ENCODE measurements at places on chromosomes 3 and 15. TPM values are rescaled to one million over a fixed set of nuclear protein-coding genes. Genes with fewer than 3 reads are reported as not detected.

Gene COL6A5
- not detected for total RNA-seq

Gene ARRDC4
- total RNA-seq = 0.52 TPM

Gene PP2D1
- not detected for total RNA-seq

Gene ITPKA
- 0.35 TPM for total RNA-seq

Gene LRRC49
- total RNA-seq = not detected

Gene MYZAP
- total RNA-seq = not detected

Gene SLC35G2
- total RNA-seq = 0.12 TPM

Gene PYGO1
- 0.06 TPM for total RNA-seq

Gene DPH3
- total RNA-seq = 14.4 TPM

Gene PLA2G4B
- total RNA-seq = 17.0 TPM

Gene FEZF2
- total RNA-seq = not detected

Gene HIGD2B
- total RNA-seq = not detected

Gene IQCF5
- total RNA-seq = not detected

GRCh38 chr3:107976202-107976800, 114.5 kb downstream of the CD47 start:
- no peak for DNase-seq

GRCh38 chr15:71008250-71008870, 106.9 kb upstream of the THSD4 start:
- DNase-seq = no peak

DNA sequence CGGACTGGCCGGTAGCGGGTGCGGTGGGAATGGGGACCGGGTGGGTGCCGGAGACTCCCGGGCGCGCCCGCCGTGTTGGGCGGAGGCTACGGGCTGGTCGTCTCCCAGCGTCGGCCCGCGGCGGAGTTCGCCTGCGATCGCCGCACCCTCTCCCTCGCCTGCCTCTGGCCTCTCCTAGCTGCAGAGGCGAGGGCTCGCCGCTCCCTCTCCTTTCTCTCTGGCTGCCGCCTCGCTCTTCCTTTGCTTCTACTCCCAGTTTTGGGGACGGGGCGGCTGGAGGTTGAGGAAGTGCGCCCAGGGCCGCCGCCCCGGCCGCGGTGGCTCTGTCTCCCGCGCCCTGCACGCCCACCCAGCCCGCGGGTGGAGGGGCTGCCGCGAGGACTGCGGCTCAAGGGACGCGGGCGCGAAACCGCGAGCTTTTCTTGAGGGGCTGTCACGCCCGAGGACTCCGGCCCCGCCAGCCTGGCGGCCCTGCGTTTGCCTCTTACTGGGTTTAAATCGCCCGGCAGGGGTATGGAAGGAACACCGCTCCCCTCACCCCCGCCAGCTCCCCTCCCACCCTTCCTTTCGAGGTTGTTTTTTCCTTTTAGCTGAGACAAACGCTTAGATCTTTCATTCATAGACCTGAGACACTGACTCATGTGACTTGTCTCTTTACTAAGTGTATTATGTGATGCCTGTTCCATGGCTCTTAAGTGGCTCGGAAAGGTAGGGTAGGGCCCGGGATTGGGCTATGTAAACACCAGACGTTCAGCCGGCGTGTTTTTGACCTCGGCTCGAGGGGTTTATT, 654 bp downstream of the PIK3CA start:
- DNase-seq = peak; percentile 70

- no peak for DNase-seq
Observed at GRCh38 chr3:108322352-108322751, 26.0 kb downstream of the HHLA2 start.

DNA sequence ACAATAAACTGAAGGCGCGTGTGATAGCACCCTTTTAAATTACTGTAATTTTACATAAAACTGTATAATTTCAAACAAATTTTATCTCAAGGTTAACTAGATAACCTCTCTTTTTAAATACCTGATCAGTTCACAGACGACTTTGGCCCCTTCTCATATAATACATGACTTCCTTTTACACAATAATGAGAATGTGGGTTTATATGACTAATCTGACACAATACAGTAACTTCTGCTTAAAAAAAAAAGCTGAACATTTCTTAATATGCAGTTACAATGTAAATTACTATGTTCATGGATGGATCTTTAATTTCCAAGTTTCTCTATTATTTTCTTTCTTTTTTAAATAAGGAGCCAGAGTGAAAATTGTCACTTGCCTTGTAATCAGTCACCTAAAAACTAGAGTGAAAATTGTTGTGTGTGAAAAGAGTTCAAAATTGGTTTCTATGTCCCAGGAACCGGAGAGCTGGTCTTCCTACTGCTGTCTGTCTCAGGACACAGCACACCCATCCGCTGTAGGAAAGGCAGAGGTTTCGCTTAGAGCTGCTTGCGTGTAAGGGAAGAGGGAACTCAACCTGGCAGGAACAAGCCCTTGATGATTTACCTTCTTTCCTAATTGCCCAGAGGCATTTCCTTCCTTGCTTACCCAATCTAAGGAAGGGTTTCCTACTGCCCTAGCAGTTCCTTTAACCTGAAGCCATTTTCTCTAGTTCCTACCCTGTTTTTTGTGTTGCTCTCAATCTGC, 33.3 kb downstream of the PLD1 start:
- no peak for DNase-seq

DNA sequence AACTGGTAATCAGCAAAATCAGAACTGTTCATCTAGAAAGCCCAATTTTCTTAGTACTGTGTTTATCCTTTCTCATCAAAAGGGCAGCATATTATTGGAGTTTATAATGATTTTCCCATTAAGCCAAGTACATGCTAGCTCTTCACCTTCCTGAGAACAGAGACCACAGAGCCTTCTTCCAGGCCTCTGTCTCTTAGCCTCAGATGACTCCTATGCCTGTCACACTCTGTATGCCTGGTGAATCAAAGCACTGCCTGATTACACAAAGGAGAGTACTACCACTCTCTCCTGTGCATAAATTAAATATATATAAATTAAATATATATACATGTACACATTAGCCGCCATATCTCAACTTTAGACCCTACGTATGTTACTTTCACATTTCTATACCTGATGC, 636.1 kb downstream of the NTRK3 start:
- DNase-seq = no peak

GRCh38 chr3:126269354-126269753, 87.9 kb downstream of the KLF15 start:
- no peak for DNase-seq

GRCh38 chr3:42031808-42032480, 59.2 kb upstream of the TRAK1 start:
- no peak for DNase-seq

- DNase-seq = no peak
Observed at GRCh38 chr3:109188741-109189140, 52.2 kb downstream of the C3orf85 start.

- no peak for DNase-seq
Observed at GRCh38 chr3:42376344-42376798, 34.0 kb downstream of the LYZL4 start.

GRCh38 chr3:55158345-55158744, 230.5 kb upstream of the LRTM1 start:
- DNase-seq = no peak

DNA sequence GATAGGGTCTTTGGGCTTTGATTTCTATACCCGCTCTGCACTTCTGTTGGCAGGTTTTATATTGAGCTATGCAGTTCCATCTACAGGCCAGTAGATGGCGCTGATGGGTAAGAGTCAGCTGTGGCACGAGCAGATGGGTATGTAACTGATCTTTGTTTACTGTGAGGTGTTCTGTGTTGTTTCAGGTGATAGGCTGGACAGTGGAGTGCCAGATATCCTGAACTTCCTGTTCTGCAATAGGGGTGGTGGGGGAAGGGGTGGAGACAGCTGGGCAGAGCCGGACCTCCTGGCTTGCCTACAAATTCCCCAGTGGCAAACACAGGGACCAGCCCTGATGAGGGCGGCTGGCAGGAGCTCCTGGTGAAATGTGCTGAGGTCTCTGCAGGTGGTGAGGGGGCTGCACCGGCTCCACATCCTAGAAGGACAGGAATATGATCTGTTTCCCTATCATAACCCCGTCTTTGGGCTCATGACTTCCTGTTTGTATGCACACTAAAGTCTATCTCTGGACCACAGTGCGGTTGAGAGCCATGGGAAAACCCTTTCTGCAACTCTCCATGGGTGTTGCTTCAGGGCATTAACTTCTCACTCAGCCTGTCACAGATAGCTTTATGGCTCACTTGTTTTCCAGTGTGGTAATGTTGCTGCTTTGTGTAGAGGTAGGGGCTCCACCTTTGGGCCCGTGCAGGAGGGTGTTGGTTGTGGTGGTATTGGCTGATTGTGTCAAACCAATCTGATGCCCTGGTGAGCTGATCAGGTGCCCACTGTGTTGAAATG, 13.4 kb upstream of the FAM98B start:
- peak; percentile 66 for DNase-seq

DNA sequence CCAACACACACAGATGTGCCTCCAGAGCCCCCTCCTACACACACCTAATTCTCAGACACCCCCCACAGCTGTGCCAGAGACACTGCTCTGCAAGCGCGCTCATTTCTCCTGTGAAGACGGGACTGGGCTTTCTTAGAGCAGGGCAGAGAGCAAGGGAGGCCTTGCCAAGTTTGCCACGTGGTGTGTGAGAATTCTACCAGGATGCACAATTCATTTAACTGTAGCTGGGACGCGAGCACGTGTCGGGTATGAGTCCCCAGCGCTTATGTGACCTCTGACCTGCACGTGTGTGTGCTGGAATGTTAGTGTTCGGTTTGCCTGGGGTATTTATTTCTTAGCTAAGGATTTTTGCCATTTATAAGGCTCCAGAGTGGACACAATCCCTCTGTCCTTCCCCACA, 37.0 kb downstream of the FEM1B start:
- DNase-seq = no peak

DNA sequence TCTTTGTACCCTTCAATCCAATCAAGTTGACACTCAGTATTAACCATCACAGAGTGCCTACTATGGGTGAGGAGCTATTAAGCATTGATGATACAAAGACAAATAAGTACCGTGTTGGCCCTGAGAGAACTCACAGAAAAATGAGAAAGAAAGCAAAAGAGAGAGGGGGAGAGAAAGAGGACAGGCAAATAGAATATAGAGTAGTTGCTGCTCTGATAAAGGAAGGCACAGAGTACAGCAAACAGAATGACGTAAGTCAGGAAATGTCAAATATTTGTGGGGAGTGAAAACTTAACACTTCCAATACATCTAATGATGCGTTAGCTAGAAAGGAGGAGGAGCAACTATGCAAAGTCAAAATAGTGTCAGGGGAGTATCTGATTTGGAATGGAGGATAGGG, 320.6 kb upstream of the KCNH8 start:
- no peak for DNase-seq

DNA sequence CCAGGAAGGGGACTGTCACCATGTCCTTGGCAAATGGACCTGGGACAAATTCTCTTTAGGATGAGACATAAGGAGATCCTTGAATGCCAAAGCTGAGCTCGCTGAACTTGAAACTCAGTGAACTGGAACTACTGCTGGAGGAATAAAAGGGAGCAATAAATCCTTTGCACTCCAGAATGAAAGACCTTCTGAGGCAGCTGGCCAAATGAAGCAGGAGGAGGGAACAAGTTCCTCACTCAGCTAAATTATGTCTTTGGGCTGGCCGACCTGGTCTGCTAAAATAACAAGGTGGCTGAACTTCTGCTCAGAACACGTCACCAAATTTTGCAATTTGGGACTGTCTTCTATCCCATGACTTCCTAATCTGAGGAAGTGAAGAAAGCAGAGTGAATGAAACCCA, 314.7 kb downstream of the LPP start:
- DNase-seq = no peak

GRCh38 chr15:76078285-76078877, 18.6 kb downstream of the TMEM266 start:
- DNase-seq = no peak

DNA sequence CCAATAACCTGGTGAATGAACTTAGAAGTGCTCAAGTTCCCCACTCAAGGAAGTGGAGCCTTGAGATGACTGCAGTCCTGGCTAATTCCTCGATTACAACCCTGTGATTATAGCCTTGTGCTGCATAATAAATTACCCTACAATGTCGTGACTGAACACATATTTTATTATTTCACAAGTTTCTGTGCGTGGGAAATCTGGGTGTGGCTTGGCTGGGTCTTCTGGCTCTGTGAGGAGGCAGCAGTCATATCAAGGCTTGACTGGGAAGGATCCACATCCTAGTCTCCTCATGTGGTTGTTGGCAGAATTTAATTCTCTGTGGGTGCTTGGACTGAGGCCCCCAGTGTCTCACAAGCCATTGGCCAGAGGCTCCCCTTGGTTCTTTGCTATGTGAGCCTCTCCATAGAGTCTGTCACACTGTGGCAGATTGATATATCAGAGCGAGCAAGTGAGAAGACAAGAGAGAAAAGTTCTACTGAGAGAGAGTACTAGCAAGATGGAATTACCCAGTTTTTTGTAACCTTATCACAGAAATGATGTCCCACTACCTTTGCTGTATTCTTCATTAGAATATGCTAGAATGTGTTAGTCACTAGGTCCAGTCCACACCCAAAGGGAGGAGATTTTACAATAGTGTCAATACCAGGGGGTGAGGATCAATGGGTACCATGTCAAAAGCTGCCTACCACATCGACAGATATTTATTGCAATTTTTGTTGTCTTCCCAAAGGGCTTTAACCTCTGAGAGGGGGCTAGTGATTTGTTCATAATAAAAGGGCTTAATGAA, 102.8 kb upstream of the TBC1D5 start:
- DNase-seq = no peak

DNA sequence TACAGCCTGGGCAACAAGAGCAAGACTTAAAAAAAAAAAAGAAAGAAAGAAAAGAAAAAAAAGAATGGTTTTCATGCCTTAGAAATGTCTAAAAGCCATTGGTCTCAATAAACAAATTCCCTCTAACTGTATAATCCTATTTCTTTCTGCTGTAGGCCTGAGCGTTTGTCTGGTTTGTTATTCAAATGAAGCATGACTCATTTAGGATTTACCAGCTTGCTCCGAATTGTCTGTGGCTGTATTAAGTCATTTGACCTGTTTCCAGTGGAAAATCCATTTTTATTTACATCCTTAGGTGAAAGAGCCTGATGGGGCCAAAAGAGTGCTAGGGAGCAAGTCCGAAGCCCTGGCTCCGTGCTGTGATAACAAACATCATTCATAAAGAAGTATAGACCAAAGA, 73.8 kb downstream of the BDH1 start:
- no peak for DNase-seq

All from activated CD4-positive, alpha-beta T cell treated with anti-CD3 and anti-CD28 coated beads, Interleukin-2, amount 10 ng/mL, durations not matched to agents 7 days and 5 days (primary cell).